ENCODE measurements at places on chromosomes 2 and 18.

DNA sequence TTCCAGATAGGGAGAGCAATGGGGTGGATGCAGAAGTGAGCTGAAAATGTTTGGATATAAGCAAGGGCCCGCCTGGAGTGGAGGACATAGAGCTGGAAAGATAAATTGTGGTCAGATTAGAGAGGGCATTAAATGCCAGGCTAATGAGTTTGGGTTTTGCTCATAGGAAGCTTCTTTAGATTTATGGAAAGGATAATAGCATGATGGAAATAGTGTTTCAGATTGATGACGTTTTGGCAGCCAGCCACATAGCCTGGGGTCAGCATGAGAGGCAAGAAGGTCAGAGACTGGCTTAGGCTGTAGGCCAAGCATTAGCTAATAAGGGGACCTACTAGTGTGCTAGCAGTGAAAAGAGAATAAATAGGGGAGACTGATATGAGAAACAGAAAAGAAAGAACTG is 321.6 kb downstream of the STK39 start:
- no peak for DNase-seq

DNA sequence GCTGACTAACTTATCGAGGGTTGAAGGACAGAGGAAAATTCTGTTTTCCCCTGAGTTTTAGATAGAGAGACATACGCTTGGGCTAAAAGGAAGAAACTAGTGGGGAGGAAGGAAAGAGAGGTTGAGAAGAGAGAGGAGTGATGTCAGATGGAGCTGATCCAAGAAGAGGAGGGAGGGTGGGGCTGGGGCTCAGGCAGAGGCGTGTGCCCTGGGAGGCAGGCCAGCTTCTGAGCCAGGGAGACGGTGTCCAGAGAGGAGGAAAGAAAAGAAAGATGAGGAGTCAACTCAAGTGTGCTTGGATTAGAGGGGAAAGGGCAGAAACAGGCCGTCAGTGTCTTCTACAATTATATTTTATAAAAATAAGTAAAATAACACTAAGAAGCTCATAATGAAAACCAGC is 56.2 kb downstream of the EMILIN2 start:
- DNase-seq = peak; percentile 77

- no peak for DNase-seq
Observed at GRCh38 chr2:221370857-221371211, 201.3 kb downstream of the EPHA4 start.

GRCh38 chr2:63301481-63301880 is 250.9 kb downstream of the OTX1 start:
- DNase-seq = no peak

DNA sequence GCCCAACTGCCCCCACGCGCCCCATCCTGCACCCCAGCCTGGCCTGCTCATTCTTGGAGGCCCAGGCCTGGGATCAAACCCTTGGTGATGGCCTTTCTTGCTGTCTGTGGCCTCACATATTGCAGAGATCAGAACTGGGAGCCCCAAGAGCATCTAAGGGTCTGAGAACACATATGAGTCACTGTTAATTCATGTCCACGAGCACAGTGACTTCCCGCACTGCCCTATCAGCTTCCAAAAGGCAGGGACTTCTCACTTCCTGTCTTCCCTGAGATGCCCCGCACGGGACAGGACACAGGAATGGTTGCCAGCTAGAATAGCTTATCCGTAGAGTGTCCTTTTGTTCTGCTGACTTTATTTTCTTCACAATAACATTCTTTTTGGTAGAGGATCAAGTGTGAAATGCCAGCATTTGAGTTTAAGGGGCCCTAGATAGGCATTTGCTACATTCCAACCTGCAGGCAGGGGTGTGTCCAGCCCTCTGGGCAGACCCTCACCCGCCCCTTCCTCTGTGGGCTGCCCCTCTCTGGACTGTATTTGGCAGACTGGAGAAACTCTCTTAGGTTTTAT is 21.1 kb upstream of the CELF4 start:
- no peak for DNase-seq

DNA sequence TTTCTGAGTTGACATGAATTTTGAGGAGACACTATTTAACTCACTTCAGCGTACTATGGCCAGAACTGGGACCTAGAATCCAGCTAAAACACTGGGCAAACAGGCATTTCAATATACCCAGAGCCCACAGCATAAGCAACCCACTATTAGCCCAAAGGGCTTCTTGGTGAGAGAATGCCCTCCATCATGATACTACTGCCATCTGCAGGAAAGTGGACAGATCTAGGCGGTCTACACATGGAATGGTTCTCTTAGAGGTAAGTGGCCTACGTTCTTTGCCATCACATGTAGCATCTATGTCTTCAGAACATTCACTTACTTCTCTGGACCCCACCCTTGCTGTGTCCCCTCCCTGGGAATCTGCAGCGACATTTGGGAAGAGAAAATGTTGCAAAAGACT is 181.3 kb upstream of the LINC00305 start:
- no peak for DNase-seq

DNA sequence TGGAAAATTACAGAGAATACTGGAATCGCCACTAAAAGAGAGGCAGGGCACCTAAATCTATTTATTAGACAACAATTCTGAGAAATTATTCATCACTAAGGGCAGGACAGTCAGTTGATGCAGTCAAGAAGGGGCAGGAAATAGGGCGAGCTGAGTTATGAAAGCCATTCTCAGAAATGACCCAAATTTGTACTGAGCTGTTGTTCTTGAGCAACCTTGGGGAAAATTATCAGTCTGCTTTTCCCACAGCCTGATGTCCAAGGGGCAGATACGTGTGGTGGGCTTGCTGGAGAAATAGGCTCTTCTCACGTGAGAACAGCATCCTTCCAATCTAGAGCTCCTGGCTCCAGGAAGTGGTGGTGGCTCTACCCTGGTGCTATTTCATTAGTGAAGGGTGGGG is 38.6 kb downstream of the STON1 start:
- DNase-seq = no peak

DNA sequence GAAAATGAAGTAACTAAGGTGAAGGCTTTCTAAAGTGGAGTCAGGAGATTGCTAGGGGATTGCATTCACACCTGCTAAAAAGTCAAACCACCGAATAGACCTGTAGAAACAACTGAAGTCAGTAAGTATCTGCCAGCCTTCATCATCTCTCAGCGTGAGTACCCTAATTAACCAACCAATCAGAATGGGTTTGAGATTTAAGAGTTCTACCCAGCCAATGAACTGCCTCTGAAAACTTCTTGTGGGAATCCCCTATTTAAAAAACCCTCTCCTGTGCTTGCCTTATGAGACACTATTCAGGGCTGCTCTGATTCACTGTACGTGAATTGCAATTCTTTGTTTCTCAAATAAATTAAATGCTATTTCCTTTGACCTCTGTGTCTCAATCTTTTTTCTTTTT is 3.4 kb upstream of the FAM161A start:
- DNase-seq = no peak

GRCh38 chr2:217521820-217522219 is 481.0 kb downstream of the TNS1 start:
- no peak for DNase-seq

DNA sequence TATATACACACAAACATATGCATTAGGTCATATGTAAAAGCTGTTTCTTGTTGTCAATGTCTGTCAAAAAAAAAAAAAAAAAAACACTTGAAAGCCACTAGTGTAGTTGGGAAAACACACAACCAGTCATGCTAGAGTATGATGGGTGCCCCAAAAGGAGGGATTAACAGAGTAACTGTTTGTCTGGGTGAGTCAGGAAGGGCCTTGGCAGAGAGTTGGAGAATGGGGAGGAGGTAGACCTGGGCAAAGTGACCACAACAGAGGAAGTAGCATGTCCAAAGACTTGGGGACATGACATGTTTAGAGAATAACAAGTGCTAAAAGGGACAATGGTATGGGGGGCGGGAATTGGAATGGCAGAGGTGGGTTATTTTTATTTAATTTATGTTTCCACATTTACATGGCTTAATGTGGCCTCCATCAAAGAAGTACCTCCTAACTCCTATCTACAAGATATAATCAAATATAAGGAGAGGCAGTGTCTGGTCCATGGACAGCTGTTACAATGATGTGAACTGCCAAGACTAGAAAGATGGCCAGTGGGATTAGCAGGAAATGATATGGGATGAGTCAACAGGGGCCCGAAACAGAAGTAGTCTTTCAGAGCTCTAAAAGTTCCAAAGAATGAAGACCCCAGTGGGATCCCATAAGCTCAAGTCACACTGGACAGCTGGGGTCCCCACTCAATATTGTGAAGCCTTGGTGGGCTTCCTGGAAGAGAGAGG is 99.9 kb upstream of the ZFP36L2 start:
- DNase-seq = no peak

GRCh38 chr2:109372614-109373013 is 241.2 kb downstream of the SEPTIN10 start:
- no peak for DNase-seq
